NCI-H2029 (cell line): ENCODE measurements at places on chromosomes 16 and 17.

GRCh38 chr16:28309811-28310311 is 17.5 kb downstream of the SBK1 start:
- no peak for DNase-seq

- DNase-seq, result no peak
These were observed 5.3 kb upstream of the EIF4A3 start for GRCh38 chr17:80152081-80152702.

DNA sequence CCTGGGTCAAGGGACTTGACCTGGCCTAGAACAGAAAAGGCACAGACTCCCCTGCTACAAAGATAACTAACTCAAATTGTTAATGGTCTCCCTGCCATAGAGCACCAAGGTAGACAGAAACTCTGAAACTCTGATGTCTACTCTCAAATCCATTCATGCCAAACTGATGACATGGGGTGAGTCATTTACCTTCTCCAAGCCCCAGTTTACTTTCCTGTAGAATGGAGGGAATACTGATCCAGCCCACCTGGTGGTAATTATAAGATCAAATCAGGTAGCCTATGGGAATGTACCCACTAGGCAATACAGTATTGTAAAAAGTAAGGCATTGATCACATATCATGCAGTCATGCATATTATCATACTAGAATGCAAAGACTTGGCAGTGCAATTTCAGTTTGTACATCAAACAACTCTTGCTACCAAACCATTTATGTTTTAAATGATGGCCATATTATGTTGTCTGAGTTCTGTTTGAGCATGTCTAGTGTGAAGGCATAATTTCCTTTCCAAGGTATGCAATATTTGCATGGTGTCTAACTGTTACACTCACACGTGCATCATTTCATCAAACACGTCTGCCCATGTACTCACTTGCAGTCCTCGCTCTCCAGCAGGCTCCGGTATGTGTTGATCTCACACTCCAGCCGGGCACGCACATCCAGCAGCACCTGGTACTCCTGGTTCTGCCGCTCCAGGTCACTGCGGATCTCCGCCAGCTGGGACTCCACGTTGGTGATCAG is 3.0 kb downstream of the KRT31 start:
- no peak for DNase-seq

GRCh38 chr16:11051879-11052808 is 107.8 kb downstream of the CLEC16A start:
- DNase-seq, result no peak

DNA sequence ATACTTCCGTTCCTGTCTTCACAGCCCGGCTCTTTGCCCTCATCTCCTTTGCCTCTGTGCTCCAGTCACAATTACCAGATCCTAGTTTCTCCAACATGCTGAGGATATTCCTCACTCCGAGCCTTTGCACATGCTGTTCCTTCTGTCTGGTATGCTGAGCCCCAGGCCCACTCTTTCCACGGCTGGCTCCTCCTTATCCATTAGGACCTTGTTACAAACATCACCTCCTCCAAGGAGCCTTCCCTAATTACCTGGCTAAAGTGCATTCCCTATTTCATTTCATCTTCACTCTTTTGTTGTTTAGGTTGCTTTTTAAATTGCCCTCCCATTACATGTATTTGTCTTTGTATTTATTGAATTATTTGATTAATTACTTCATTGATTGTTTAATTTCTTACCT is 14.9 kb upstream of the ADGRG1 start:
- no peak for DNase-seq

- no peak for DNase-seq
These were observed 36.0 kb downstream of the PGS1 start for GRCh38 chr17:78414178-78415162.

- DNase-seq, result peak; percentile 33
These were observed 954 bp downstream of the MYO1D start for GRCh38 chr17:32875923-32876416.

DNA sequence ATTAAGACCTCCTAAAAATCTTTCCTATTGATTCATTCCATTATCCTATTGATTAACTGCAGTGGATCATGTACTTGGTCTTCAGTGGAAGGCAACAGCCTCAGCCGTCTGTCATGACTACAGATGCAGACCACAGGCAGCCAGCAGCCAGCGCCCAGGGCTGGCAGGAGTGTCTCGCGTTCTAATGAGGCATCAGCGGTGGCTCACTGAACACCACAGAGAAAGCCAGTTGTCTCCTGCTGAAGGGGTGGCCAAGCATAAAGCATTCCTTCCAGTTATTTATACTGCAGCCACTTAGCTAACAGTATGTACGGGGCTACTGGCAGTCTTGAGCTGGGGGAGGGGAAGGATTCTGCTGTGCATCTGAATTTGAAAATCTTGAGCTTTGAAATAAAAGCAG is 214.3 kb downstream of the IRX3 start:
- DNase-seq, result no peak

GRCh38 chr17:34997355-34997862 is 17.1 kb downstream of the LIG3 start:
- DNase-seq, result peak; percentile 21

GRCh38 chr16:54407596-54407995 is 121.0 kb upstream of the IRX3 start:
- DNase-seq, result no peak

GRCh38 chr17:8632061-8632460 is 1.5 kb upstream of the MYH10 start:
- DNase-seq, result no peak

GRCh38 chr17:11720816-11721215 is 122.5 kb downstream of the DNAH9 start:
- no peak for DNase-seq

GRCh38 chr17:70661342-70662222 is 492.2 kb downstream of the KCNJ2 start:
- DNase-seq, result peak; percentile 87

- no peak for DNase-seq
These were observed 10.2 kb upstream of the STRADA start for GRCh38 chr17:63751806-63752205.

DNA sequence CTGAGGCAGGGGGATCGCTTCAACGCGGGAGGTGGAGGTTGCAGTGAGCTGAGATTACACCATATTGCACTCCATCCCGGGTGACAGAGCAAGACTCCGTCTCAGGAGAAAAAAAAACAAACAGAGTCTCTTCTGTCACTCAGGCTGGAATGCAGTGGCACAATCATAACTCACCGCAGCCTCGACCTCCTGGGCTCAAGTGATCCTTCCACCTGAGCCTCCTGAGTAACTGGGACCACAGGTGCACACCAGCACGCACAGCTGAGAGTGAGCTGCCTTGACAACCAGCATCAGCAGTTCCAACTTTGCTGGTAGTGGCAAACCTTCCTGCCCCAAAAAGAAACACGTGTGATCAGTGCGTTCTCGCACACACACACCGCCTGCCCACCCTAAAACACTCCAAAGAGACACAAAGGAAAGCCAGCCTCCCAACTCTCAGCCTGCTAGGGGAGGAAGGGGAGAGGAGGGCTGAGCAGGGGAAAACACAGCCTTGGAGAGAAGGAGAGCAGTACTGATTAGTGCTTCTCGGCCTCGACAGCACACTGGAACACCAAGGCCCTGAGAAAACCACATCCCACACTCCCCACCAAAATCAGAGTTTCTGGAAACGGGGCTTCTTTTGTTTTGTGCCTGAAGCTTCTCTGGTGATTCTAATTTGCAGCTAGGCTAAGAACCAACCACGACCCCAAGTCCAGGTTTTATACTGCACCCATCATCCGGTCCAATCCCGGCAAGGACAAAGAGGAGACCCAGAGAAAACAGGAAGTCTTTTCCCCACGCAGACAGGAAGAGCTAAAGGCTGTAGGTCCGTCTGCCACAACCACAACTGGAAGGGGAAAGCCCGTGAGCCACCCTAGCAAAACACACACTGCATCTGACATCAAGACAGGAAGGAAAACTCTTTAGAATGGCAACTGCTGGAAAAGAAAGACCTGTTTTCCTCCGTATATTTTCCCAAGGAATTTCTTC is 28.8 kb downstream of the ZCCHC14 start:
- no peak for DNase-seq

GRCh38 chr17:6072157-6072556 is 2.0 kb downstream of the WSCD1 start:
- no peak for DNase-seq

DNA sequence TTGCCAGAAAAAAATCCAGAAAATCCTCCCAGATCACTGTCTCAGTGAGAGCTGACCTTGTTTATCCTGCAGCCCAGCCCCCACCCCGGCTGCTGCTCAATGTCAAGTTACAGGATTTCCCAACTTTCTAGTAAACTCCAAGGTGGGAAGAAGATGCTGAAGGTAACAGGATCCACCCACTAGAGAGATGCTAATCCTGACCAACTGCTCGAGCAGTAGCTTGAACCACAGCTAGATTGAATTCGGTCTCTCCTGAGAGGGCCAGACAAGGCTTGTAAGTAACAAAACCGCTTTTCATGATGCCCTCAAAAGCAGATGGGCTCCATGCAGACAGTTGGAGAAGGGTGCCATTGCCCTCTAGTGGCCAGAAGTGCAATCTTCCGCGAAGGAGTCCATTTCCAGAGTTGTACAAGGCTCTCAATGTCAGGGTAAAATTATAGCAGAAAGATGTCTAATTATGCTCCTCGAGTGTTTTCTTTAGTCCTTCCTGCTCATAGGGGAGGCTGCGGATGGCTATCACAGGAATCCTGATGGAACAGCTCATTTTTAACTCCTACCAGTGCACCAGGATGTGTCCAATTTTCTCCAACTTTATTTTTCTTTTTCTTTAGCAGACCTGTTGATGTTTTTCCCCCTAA is 3.9 kb downstream of the CDH11 start:
- no peak for DNase-seq

GRCh38 chr17:62716834-62717588 is 89.5 kb downstream of the MRC2 start:
- DNase-seq, result no peak

DNA sequence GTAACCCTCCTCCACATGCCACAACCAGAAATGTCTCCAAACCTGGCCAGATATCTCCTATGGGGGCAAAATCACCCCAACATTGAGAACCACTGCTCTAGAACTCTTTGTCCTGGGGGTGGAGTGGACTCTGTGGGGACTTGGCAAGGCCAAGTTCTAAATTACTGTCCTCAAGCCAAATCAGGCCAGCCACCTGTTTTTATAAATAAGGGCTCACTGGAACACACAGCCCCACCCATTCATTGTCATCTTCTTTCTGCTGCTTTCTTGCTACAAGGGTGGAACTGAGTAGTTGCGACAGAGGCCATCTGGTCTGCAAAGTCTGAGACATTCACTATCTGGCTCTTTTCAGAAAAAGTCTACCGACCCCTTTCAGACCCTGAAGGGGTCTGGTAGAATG is 26.8 kb upstream of the TMEM220 start:
- DNase-seq, result no peak

DNA sequence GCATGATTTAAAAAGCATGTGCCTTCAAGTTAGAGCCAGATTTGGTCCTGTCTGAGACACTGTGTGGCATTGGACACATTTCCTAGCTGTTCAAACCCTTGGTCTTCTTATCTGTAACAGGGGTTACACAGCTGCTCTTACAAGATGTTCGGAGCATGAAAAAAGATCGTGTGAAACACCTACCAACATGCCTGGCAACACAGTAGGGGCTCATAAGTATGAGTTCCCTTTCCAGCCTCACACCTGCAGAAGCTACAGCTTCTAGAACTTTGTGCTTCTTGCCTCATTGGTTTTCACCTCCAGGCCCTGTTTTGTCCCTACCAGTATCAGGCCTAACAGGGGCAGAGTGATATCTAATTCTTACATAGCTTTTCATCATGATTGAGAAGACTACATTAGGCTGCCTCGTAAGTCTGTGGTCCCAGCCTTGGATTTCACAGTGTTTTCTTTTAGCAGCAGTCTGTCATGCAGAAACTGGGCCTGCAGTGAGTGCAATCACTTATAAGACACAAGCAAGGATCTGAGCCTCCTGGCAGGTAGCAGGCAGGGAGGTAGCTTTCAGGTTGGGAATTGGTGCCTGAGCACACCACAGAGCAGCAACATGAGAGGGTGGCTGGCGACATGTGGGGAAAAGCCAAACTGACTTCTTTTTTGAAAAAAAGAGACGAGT is 78.8 kb downstream of the CCDC182 start:
- no peak for DNase-seq

DNA sequence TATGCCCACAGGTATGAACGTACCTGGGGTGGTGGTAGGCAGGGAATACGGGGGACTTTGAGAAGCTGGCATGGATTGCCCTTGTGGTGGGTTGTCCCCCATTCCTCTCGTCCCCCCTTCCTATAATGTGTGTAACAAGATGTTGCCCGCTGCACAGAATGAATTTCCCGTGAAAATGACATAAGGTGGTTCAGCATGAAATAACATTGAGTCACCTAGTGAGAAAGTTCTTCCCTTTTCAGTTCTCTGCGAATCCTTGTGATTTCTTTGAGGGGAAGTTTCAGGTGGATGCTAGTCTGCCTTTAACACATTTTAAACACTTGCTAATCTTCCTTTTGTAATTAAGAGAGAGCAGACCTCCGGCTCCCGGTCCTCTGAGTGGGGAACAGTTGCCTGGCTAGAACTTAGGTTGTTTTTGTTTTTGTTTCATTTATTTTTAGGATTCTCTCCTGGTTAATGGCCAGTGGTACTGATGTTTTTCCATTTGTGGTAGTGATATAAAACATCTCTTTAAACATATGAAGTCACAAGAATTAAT is 58.9 kb downstream of the RAP1GAP2 start:
- DNase-seq, result no peak

DNA sequence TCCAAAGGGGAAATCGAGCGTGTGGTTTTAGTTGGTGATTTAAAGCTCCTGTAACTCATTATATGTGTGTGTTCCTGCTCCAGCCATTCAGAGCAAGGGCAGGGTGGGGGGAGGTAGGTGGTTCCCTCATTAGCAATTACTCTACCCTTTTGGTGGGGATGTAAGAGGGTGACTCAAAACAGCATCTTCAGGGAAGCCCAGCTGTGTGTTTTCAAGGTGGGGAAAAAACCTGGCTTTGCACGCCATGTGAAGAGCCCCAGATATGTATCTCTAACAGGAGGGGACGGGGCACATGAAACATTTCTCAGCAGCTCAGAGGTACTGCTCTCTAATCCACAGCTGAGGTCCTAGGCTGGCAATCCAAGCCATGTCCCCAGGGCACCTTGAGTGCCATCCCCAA is 241.3 kb upstream of the ZFHX3 start:
- DNase-seq, result no peak

DNA sequence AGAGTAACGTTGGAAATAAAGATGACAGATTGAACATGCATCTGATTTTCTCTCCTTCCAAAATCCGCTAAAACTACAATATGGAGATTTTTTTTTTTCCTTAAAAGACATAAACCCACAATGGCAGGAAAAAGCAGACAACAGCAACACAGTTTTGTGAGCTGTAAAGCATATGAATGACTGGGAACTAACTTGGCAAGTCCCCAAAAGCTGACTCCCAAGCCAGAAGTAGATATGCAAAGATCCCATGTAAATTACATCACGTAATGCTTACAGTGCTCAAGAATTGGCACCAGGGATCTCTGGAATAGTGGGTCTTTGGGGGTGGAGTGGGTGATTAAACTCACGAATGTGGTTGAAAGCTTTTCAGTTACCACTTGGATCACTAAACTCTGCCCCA is 106.6 kb downstream of the ELAC2 start:
- no peak for DNase-seq

- DNase-seq, result no peak
These were observed 452 bp downstream of the SLC25A10 start for GRCh38 chr17:81712468-81713003.
